Cardiac septum (tissue), 1 donor: ENCODE measurements at places on chromosomes 12 and 14. TPM values are rescaled to one million over a fixed set of nuclear protein-coding genes. Genes with fewer than 3 reads are reported as not detected.

DNA sequence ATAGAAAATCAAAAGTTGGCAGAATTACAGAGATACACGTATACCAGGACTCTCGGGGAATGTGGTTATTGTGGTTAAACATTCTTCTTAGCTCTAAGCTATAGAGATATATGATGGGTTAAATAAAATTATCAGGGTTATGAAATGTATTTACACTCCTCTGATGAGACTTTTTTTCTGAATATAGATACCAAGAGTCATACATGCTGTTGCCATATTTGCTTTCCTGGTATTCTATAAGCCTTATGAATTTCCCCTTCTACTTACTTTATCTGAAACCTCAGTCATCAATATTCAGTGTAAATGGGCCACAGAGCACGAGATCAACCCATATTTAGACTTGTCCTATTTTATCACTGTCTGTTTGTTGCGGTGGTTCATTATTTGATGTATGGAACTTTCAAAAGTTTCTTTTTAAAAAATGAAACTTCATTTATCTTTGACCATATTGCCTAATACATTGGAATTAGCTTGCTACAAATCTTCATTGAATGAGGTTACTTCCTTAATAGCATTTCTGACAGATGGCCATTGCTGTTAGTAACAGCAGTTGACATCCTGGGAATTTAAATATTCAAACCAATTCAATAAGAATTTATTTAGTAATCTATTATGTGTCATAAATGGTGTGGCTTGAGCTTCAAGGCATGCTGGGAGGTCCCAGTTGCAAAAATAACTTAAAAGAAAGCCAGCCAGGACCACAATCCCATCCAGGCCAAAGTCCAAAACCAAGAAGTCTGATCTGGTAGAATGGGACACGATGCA, 393.5 kb downstream of the PCNX1 start:
- no peak for DNase-seq

- no peak for DNase-seq
Measured at GRCh38 chr12:14252697-14253096, 112.8 kb upstream of the ATF7IP start.

The TMEM119 gene
- 3.4 TPM for total RNA-seq

DNA sequence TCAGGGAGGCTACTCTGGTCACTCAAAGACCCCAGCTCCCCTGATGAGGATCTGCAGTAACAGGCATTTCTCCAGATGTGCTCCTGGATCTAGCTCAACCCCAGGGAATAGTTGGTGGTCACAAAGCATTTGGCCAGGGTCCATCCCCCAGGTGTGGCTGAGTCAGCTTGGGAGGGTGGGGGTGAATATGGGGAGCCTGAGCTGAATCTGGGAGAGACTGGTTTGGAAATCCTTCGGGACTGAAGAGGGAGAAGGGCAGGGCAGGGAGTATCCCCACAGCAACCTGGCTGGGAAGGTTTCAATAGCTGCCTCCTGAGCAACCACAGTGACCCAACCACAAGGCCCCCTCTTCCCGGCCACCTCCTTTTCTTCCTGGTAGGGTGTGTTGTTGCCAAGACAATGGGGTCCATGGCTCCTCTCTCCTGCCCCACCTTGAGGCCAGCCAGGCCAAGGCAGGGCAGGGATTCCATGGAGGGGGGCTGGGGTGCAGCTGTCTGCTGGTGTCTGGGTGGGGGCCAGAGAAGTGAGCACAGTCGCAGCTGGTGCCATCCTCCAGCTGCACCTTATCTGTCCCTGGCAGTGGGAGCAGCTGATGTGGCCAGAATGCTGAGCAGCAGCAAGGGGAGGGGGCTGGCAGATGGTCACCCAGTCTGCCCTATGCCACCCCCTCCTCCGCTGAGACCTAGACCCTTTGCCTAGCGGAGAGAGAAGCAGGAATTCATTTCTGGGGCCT, 5.5 kb downstream of the ASIC1 start:
- DNase-seq, result no peak

The GLIPR1 gene
- 7.8 TPM for total RNA-seq

DNA sequence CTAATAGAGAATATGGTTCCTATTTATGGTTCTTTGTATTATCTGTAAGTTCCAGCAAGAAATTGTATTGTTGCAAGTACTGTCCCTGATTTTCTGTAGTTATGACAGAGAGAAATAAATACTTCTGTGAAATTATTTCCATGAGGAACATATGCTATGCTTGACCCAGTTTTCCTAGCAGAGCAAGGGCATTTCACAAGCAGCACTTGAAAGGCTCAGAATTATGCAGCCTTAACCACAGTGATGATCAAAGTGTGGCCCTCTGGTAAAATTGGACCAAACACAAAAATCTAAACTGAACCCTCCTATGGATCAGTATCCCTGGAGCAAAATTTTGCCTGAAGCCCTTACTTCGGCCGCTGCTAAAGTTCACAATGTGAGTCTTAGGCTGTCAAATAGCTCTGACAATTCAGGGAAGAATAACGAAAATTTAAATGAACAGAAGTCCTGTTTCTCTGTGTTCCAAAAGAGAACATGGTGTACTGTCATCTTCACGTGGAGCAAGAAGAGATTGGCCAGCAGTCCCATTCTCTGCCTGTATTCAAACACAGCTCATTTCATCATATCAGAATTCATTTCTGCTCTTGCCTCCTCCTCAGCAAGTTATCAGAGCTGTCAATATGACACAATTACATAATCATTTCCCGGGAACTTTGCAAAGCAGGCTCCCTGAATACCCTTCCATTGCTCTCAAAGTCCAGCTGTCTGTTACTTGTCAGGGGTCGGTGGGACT, 471.9 kb downstream of the RPS29 start:
- no peak for DNase-seq

- no peak for DNase-seq
Measured at GRCh38 chr14:52275372-52275771, 7.9 kb downstream of the PTGDR start.

DNA sequence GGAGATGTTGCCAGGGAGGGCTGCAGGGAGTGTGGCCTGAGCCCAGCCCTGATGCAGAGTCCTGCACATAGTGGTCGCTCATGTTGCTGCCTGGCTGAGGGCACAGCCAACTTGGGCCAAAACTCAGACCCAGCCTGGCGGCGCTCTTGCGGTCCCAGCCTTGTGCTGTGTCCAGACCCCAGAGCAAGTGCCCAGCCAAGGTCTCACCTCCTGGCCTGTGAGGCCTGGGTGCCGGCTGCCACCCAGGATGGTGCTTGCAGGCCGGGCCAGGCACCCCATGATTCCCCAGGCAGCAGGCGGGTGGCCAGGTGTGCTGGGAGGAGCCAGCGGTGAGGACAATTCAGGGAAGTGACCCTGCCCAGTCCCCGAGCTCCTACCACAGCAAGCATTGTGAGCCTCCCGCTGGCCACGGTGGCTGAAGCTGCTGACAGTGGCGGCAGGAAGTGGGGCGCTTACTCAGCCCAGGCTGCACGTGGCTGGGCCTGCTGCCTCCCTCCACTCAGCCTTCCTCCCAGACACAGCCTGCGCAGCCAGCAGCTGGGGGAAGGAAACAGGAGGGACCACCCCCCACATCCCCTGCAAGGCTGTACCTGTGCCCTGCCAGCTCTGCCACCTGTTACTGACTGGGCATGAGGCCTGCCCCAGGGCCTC, 17.7 kb upstream of the PGF start:
- peak; percentile 90 for DNase-seq

The AKT1 gene
- 172 TPM for total RNA-seq

The CGRRF1 gene
- total RNA-seq, result 17.0 TPM

DNA sequence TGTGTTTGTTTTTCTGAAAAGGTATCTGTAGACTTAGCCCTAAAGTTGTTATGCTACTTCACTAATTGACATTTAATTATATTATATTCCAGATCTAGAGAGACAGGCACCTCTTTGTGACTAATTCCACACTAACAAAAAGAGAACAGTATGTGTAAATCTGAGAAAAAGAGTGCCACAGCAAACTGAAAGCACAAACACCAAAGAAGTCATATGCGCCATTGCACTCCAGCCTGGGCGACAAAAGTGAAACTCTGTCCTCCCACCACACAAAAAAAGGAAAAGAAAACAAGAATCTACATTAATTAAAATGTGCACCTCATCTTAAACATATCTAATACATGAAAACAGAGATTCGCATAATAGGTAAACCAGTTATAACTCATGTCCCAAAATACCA, 4.4 kb upstream of the CSRNP2 start:
- no peak for DNase-seq

The CD69 gene
- 0.24 TPM for total RNA-seq

DNA sequence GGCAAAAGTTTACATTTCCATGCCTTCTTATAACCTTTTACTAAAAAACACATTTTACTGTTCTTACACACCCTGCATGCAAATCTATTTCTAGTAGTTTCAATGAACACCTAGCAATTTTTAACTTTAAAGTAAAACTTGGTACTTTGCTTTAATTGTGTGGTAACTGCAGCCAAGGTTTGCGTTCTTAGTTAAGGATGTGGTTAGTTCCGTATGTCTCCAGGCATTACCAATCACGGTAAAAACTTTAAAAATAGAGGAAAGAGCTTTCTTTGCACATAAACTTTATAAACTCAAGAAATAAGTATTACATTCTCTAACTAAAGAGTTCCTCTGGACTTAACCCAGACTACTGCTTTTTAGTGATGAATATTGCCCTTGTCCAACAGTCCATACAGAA, 795.2 kb downstream of the SLC16A7 start:
- DNase-seq, result no peak

GRCh38 chr12:20440408-20440807, 72.1 kb downstream of the PDE3A start:
- DNase-seq, result no peak

- no peak for DNase-seq
Measured at GRCh38 chr12:47391566-47391965, 311.8 kb upstream of the AMIGO2 start.

GRCh38 chr12:27237790-27238771, 6.0 kb upstream of the STK38L start:
- no peak for DNase-seq

GRCh38 chr14:32438517-32438916, 109.4 kb downstream of the AKAP6 start:
- no peak for DNase-seq

- no peak for DNase-seq
Measured at GRCh38 chr14:68148276-68148675, 328.7 kb downstream of the RAD51B start.

The PIK3C2G gene
- not detected for total RNA-seq

The TC2N gene
- total RNA-seq, result 1.7 TPM

DNA sequence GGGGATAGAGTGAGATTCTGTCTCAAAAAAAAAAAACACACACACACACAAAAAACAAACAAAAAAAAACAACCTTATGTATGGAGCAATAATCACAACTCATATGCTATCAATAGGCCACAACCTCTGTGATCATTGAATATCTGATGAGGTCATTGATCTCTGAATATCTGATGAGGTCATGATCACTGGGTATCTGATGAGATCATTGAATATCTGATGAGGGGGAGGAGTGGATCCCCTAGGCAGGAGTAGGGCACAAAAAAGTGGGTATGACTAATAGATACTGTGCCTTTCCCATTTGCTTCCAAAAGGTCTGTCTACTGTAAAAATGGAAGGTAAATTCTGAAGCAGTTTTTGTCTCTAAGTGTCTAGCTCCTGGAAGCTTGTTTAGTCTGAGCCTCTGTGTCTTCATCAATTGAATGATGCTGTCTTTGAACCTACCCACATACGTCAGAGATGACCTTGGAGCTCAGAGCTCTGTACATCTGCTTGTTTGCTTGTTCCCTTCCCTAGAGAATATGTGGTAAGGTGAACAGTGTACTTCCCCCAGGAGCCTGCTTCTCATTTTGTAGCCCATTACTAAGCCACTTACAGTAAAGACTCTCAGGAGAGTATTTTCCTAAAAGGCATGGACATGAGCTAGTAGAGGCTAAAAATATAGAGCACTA, 13.6 kb downstream of the PAH start:
- DNase-seq, result no peak

DNA sequence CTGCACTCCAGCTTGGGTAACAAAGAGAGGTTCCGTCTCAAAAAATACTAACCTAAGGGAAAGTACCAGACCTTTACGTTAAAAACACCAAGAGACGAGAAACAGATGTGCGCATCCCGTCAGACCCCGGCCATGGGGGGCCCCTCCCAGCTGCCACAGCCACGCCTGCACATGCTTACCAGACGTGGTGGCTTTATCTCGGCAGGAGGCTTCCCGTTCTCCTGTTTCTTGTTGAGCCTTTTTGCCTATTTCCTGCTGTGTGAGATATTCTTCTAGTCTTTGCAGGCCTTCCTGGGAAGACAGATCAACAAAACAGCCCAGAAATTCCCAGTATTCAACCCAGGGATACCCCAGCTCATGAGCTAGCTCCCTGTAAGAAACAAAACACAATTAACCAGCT, 23.6 kb downstream of the PGAM5 start:
- DNase-seq, result no peak

- DNase-seq, result no peak
Measured at GRCh38 chr12:49901026-49901425, 2.7 kb downstream of the FAIM2 start.

- DNase-seq, result no peak
Measured at GRCh38 chr12:11555743-11556625, 93.5 kb upstream of the ETV6 start.
